ENCODE measurements at places on chromosomes 5 and 9.

GRCh38 chr9:116156621-116157314 is 3.2 kb downstream of the PAPPA start:
- peak overlapping the region; percentile 82 for H3K4me3 ChIP-seq
- no peaks in the 10 kb centered on the region for H3K27me3 ChIP-seq
- H3K36me3 ChIP-seq: peaks cover 7% of the 10 kb centered on the region
- peak; percentile 88 for DNase-seq
- H3K4me1 ChIP-seq: peaks cover 15% of the 10 kb centered on the region

- DNase-seq: peak; percentile 29
- H3K4me3 ChIP-seq: no peak overlapping the region
- H3K27ac ChIP-seq: no peak overlapping the region
- no peaks in the 10 kb centered on the region for H3K27me3 ChIP-seq
- H3K36me3 ChIP-seq: no peaks in the 10 kb centered on the region
These were observed 190.8 kb upstream of the RASA1 start for GRCh38 chr5:87076931-87077330.

GRCh38 chr9:5799314-5799713 is 33.6 kb downstream of the ERMP1 start:
- H3K4me3 ChIP-seq: no peak overlapping the region
- peaks cover 3% of the 10 kb centered on the region for H3K4me1 ChIP-seq
- no peaks in the 10 kb centered on the region for H3K36me3 ChIP-seq
- H3K27ac ChIP-seq: peak overlapping the region; percentile 50

DNA sequence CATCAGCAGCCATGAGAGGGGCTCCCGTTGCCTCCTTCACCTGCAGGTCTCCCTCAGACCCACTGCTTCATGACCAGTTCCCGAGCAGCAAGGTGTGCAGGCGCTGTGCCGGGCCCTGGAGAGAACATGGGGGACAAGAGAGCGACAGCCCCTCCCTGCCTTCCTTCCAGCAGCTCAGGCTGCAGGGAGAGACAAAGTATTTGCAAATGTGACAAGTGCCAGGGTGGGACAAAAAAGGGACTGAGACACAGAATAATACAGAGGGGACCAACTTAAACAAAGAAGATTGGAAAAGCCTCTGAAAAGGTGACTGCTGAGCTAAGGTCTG is 22.5 kb upstream of the VDAC1 start:
- no peaks in the 10 kb centered on the region for H3K27me3 ChIP-seq
- H3K4me3 ChIP-seq: no peak overlapping the region
- peaks cover 4% of the 10 kb centered on the region for H3K4me1 ChIP-seq
- H3K36me3 ChIP-seq: no peaks in the 10 kb centered on the region
- DNase-seq: no peak

- H3K4me3 ChIP-seq: no peak overlapping the region
- H3K36me3 ChIP-seq: no peaks in the 10 kb centered on the region
- H3K4me1 ChIP-seq: no peaks in the 10 kb centered on the region
- no peak for DNase-seq
- no peak overlapping the region for H3K27ac ChIP-seq
These were observed 179.8 kb upstream of the PPP1R26 start for GRCh38 chr9:135299651-135300345.

- no peak for DNase-seq
- H3K36me3 ChIP-seq: no peaks in the 10 kb centered on the region
- no peaks in the 10 kb centered on the region for H3K27me3 ChIP-seq
- H3K4me1 ChIP-seq: no peaks in the 10 kb centered on the region
These were observed 10.8 kb upstream of the C1QTNF3 start for GRCh38 chr5:34053571-34054399.

- no peak overlapping the region for H3K4me3 ChIP-seq
- no peaks in the 10 kb centered on the region for H3K27me3 ChIP-seq
- H3K36me3 ChIP-seq: no peaks in the 10 kb centered on the region
- H3K4me1 ChIP-seq: no peaks in the 10 kb centered on the region
- H3K27ac ChIP-seq: no peak overlapping the region
These were observed 970.9 kb downstream of the TAF11L14 start for GRCh38 chr5:18605186-18605585.

GRCh38 chr5:58622936-58623871 is 40.3 kb downstream of the RAB3C start:
- H3K36me3 ChIP-seq: no peaks in the 10 kb centered on the region
- H3K4me1 ChIP-seq: no peaks in the 10 kb centered on the region
- H3K27me3 ChIP-seq: no peaks in the 10 kb centered on the region
- H3K27ac ChIP-seq: no peak overlapping the region
- H3K4me3 ChIP-seq: no peak overlapping the region
- DNase-seq: no peak

GRCh38 chr9:88741335-88741734 is 206.4 kb downstream of the NXNL2 start:
- H3K4me1 ChIP-seq: peaks cover 3% of the 10 kb centered on the region
- H3K27me3 ChIP-seq: no peaks in the 10 kb centered on the region
- H3K4me3 ChIP-seq: no peak overlapping the region

DNA sequence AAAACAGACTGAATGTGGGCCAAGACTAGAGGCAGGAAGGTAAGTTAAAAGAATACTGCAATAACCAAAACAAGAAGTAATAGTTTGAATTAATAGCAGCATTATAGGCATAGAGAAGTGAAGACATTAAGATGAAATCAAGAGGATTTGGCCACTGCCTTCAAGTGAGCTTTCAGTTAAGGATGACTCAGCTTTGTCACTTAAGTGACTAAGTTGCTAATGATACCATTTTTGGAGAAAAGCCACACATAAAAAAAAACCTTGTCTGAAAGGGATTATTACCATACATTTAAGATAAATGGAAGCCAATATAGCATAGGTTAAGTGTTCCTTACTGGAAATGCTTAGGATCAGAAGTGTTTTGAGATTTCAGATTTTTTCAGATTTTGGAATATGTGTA is 57.0 kb downstream of the ECPAS start:
- no peaks in the 10 kb centered on the region for H3K4me1 ChIP-seq
- no peak overlapping the region for H3K27ac ChIP-seq
- H3K36me3 ChIP-seq: peaks cover 12% of the 10 kb centered on the region
- H3K4me3 ChIP-seq: no peak overlapping the region
- no peaks in the 10 kb centered on the region for H3K27me3 ChIP-seq
- DNase-seq: peak; percentile 59

GRCh38 chr5:140040358-140040757 is 2.7 kb downstream of the NRG2 start:
- H3K27me3 ChIP-seq: peaks cover 22% of the 10 kb centered on the region
- no peaks in the 10 kb centered on the region for H3K36me3 ChIP-seq
- no peak overlapping the region for H3K4me3 ChIP-seq
- H3K27ac ChIP-seq: no peak overlapping the region
- DNase-seq: no peak
- H3K4me1 ChIP-seq: peaks cover 20% of the 10 kb centered on the region

- no peaks in the 10 kb centered on the region for H3K36me3 ChIP-seq
- H3K27me3 ChIP-seq: no peaks in the 10 kb centered on the region
- H3K4me1 ChIP-seq: peaks cover 2% of the 10 kb centered on the region
- H3K4me3 ChIP-seq: no peak overlapping the region
- no peak overlapping the region for H3K27ac ChIP-seq
These were observed 19.6 kb upstream of the FOCAD start for GRCh38 chr9:20664501-20664900.

- no peaks in the 10 kb centered on the region for H3K27me3 ChIP-seq
- no peaks in the 10 kb centered on the region for H3K4me1 ChIP-seq
- H3K4me3 ChIP-seq: no peak overlapping the region
- no peak overlapping the region for H3K27ac ChIP-seq
These were observed 92.7 kb upstream of the PTCH1 start for GRCh38 chr9:95609426-95609825.

- H3K27ac ChIP-seq: no peak overlapping the region
- no peaks in the 10 kb centered on the region for H3K27me3 ChIP-seq
- H3K4me1 ChIP-seq: no peaks in the 10 kb centered on the region
- H3K36me3 ChIP-seq: no peaks in the 10 kb centered on the region
These were observed 171.6 kb downstream of the FAM174A start for GRCh38 chr5:100706776-100707175.

GRCh38 chr9:125974705-125975104 is 227.5 kb downstream of the PBX3 start:
- no peaks in the 10 kb centered on the region for H3K4me1 ChIP-seq
- no peak overlapping the region for H3K27ac ChIP-seq
- no peak for DNase-seq

DNA sequence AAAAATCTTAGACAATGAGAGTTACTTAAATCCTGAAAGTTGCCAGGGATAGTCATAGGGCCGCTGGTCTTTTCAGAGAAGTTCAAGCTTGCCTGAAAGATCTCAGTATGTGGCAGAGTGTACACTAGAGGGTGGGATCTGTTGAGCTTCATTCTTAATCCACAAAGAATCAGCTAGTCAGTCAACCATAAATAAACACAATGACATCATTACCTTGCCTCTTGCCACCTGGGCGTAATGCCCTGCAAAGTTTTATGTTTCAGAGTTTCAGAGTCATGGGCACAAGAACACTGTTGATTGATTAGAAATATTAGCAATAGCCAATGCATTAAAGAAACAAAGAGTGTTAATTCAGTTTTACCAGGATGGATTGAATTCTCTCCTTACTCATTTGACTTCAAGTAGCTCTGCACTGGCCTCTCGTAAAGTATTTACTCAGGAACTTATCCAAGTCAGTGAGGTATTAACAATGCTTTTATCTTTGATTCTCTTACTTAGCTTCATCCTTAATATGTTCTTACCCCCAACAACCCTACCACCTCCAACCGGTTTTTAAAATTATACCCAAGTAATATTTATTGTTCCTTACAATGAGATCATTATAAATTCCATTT is 14.3 kb upstream of the ANXA1 start:
- no peak for DNase-seq
- H3K4me3 ChIP-seq: no peak overlapping the region
- H3K27me3 ChIP-seq: no peaks in the 10 kb centered on the region
- H3K36me3 ChIP-seq: no peaks in the 10 kb centered on the region
- H3K4me1 ChIP-seq: no peaks in the 10 kb centered on the region

DNA sequence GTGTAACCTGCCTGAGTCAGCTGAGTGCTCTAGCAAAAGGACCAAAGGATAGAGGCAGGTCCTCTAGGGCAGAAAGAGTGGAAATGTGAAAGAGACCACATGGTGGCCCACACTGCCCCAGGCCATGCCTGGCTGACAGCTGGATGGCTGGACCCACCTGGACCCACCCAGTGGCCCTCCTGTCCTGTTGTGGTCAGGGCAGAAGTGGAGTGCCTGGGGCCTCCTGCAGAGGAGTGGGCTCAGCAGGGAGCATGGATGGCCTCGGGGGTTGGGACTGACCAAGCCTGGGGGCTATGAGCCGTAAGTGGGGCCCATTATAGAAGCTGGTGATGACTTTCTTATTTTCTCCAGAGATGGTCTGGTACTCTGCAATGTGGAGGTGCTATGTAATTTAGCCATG is 55.7 kb upstream of the FAM120AOS start:
- H3K27me3 ChIP-seq: no peaks in the 10 kb centered on the region
- H3K4me3 ChIP-seq: no peak overlapping the region
- DNase-seq: no peak

DNA sequence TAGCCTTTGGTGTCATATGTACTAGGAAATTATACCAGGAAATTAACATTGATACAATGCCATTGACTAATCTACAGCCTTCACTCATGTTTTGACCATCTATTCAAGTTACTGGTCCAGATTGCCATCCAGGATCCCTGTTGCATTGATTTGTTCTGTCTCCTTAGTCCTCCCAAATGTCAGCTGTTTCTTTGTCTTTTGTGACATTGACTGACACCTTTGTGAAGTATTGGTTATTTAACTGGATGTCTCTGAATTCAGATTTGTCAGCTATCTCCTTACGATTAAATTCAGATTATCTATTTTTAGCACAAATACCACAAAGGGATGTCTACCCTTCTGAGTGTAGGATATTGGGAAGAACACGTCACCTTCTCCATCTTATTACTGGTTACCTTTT is 73.7 kb upstream of the CTNND2 start:
- no peak for DNase-seq
- H3K4me3 ChIP-seq: no peak overlapping the region
- no peaks in the 10 kb centered on the region for H3K4me1 ChIP-seq
- no peaks in the 10 kb centered on the region for H3K36me3 ChIP-seq

GRCh38 chr9:6899274-6899673 is 141.5 kb downstream of the KDM4C start:
- peaks cover 3% of the 10 kb centered on the region for H3K36me3 ChIP-seq
- peak; percentile 13 for DNase-seq
- peaks cover 3% of the 10 kb centered on the region for H3K4me1 ChIP-seq
- H3K4me3 ChIP-seq: no peak overlapping the region
- no peaks in the 10 kb centered on the region for H3K27me3 ChIP-seq
- no peak overlapping the region for H3K27ac ChIP-seq

GRCh38 chr9:36862206-36863145 is 171.6 kb downstream of the PAX5 start:
- H3K27ac ChIP-seq: no peak overlapping the region
- peak; percentile 32 for DNase-seq
- no peak overlapping the region for H3K4me3 ChIP-seq
- peaks cover 93% of the 10 kb centered on the region for H3K27me3 ChIP-seq

- H3K27ac ChIP-seq: no peak overlapping the region
- H3K4me3 ChIP-seq: no peak overlapping the region
- no peaks in the 10 kb centered on the region for H3K36me3 ChIP-seq
- no peaks in the 10 kb centered on the region for H3K27me3 ChIP-seq
- no peaks in the 10 kb centered on the region for H3K4me1 ChIP-seq
These were observed 385.5 kb upstream of the COX7C start for GRCh38 chr5:86232246-86232645.

DNA sequence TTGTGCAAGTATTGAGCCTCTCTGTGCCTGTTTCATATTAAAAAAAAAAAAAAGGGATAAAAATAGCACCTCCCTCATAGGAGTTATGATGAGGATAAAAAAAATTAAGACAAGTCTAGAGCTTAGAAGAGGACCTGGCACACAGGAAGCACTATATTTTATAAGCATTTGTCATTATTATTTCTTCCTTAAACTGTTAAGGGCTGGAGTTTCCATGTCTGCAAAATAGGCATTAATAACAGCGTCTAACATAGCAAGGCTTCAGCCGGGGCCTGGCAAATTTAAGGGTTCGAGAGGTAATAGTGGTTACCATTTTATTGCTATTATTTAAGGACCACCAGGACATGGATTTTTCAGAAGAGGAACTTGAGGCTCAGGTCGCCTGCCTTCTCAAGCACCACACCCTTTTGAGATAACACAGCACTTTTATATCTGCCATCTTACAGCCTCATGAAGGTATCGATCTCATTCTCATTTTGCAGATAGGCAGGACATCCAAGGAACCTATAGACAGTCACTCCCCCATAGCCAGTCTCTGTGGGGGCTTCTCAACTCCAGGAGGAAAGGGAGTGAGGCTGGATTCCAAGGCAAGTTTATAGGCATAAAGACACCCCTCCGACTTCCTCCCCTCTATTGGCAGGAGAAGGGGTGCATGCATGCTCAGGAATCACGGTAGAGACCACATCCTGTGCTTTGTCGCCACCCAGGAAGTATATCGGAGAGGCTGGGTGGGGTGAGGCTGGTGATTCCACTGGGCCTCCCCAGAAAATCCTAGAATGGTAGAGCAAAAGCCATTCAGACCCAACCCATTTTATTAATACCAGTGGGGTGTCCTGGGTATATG is 2.4 kb downstream of the ANXA6 start:
- H3K36me3 ChIP-seq: no peaks in the 10 kb centered on the region
- no peaks in the 10 kb centered on the region for H3K27me3 ChIP-seq
- H3K27ac ChIP-seq: peak overlapping the region; percentile 94
- no peak for DNase-seq
- H3K4me1 ChIP-seq: peaks cover 36% of the 10 kb centered on the region

Measured in mesenchymal stem cell (in vitro differentiated cells and primary cell).